Right atrium auricular region (tissue), 2 donors: ENCODE measurements at places on chromosomes 5 and 9.

- no peak for DNase-seq
These were observed 33.8 kb upstream of the FYB1 start for GRCh38 chr5:39253196-39253595.

- DNase-seq = no peak
These were observed 52.2 kb downstream of the MAP1B start for GRCh38 chr5:72159501-72159911.

- DNase-seq = peak; percentile 66
These were observed 192.6 kb downstream of the TLE4 start for GRCh38 chr9:79764374-79764773.

- no peak for DNase-seq
These were observed 70.0 kb downstream of the GLDC start for GRCh38 chr9:6575324-6576034.

DNA sequence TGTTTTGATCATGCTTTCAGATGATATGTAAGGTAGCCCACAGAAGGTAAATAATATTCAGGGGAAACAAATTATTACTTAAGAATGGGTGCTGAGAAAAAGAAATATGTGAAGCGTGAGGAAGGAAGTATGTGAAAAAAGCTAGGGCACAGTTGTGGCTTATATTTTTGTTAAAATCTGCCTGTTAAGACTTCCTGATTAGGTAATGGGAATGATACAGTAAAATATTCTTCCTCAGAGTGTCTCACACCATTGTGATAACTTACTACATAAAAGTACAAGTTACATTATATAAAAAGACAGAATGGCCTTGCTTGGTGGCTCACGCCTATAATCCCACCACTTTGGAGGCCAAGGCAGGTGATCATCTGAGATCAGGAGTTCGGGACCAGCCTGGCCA is 18.7 kb upstream of the PARP8 start:
- no peak for DNase-seq

DNA sequence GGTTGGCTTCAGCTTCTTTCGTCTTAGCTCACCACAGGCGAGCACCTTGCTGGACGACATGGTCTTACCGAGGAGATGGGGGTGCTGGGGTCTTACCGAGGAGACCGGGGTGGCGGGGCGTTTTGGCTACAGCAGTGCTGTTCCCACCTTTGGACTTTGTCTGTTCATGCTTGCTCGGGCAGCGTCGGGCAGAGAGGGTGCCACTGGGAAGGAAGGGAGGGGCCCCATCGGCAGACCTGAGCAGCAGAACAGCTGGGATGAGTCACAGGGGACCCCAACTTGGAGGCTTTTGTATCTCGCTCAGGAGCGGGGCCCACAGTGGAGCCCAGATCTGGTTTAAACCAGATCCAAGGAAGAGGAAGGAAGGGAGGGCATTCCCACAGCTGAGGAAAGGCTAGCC is 106.0 kb upstream of the CACNA1B start:
- no peak for DNase-seq

DNA sequence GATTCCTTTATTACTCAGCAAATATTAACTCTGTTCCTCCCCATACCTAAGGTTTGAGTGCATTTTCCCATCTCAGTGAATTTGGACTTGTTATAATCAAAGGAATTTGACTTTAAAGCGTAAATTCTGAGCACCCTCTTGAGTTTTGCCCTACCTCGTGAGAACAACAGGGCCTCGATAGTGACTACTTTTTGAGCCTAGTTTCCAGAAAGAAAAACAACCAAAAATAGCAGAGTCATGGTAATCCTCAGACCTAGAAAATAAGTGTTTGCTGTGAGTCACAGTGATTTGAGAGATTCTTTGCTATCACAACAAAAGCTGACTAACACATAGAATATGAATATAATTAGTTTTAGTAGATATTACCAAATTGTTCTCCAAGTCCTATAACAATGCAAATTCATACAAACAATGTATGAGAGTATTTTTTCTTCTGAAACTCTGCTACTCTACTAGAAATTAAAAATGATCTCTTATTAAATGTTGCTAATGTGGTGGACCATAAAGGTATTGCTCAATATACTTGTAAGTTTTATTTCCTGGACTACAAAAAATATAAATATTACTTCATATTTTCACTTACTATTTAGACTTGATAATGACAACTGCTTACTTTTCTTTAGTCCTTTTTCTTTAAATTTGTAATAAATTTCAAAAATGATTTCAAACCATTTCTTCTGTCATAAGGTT is 759.7 kb downstream of the BRINP1 start:
- DNase-seq = no peak

GRCh38 chr9:89397471-89397870 is 79.2 kb downstream of the SECISBP2 start:
- DNase-seq = no peak

- DNase-seq = no peak
These were observed 144.7 kb downstream of the PCSK1 start for GRCh38 chr5:96288166-96288844.

DNA sequence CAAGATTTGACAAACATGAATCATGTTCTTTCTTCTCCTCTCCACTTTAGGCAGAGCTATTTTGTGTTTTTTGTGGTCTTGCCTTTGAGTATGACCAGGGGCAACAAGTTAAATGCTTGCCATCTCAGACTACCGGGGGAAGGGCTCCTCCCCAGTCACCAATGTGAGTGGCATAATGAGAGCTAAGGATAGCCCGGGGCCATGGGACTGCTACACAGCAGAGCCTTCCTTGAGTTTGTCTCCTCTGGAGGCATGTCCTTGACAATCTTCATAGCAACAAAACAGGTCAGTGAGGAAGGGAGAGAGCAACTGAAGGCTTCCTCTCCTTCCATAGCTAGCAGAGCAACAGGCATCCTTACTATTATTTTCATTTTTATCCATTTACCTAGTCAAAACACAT is 299.3 kb downstream of the ENC1 start:
- DNase-seq = no peak

DNA sequence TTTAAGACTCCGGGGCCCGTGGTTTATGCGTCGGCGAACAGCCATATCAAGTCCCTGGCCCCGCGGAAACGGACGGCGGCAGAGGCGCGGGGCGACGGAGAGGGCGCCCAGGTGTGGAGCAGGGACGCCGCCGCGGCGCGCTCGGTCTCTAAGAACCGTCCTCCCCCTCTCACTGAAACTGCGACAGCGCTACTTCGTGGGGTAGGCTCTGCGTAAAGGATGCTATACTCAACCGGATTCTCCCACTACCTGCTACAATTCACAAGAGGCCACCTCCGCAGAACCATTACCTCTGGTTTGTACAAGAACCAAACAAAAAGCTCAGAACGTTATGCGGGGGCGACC is 404 bp downstream of the MRNIP start:
- no peak for DNase-seq

- no peak for DNase-seq
These were observed 6.0 kb downstream of the RPL12 start for GRCh38 chr9:127444921-127445850.

- DNase-seq = no peak
These were observed 27.7 kb upstream of the NSMF start for GRCh38 chr9:137486545-137487453.

DNA sequence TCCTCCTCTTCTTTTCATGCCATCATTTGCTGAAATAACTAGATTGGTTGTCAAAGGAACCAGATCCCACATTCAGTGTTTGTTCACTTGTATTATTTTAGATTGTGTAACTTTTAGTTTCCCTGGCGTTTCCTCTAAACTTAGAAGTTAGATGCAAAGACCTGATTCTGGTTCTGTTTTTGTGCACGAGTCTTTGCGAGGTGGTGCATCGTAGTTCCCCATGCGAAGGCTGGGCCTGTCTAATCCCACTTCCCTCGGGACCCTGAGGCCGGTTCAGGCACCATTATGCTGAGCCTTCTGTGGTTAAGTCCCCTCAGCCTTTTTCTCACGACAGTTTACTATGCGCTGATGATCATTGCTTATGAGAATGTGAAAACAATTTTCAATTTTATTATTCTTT is 219.1 kb upstream of the OTULINL start:
- DNase-seq = no peak

DNA sequence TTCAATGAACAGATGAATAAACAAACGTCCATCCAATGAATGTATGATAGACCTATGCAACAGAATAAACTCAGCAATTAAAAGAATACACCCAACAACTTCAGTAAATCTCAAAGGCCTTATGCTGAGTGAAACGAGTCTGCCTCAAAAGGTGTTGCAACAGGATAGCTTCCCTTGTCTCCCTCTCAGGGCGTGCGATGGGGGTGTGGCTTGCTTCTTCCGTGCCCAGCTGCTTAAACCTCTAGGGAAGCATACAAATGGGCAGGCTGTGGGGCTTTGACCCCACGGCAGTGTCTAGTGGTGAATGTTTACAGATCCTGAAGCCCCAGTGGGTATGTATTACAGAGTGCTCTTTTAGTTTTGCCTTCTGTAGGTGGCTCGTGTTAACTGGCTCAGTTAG is 87.0 kb upstream of the CCL21 start:
- no peak for DNase-seq

GRCh38 chr9:81112627-81113452 is 576.5 kb downstream of the TLE1 start:
- no peak for DNase-seq

DNA sequence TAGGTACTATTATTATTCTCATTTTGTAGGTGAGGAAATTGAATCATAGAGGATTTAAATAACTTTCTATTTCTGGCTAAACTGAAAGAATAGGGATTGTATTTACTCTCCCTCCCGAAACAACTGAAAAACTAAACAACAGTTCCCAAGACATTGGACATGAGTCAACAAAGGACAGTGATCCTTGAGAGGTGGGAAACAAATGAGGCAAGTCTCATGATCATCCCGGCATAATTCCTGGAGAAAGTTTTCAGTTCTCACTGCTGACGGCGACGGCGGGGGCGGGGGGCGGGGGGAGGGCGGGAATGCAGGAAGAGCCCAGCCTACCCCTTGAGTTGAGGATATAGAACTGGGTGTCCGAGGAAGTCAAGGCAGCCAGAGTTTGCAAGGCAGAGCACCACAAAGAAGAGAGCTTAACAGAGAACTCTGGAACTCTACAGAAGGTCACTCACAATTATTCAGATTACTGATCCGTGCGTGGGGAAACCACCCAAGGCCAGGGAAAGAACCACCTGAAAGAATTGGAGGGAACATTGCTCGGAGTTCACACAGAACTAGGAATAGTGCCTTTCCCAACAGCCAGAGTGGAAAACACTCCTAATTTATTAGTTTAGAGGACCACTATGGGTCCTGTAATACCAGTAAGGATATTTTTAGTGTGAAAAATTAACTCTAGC is 27.4 kb upstream of the WHRN start:
- DNase-seq = no peak

GRCh38 chr9:109977521-109977920 is 197.5 kb downstream of the PALM2AKAP2 start:
- no peak for DNase-seq

DNA sequence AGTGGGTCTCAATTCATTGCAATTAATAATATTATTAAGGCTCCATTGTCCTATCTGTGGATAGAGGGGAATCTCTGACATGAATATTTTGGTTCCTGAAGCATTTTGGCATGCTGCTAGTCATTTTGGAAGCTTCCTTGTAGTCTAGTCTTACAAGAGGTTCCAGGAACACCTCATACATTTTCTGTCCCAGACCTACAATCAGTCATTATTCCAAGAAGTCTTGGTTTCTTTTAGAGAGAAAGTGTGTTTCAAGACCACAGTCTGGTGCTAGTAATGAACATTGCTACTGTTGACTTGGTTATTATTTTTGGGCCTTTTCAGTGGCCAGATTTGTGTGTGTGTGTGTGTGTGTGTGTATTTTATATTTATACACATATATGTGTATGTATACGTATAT is 98.9 kb downstream of the ERCC6L2 start:
- no peak for DNase-seq

GRCh38 chr5:95280401-95281095 is 4.3 kb downstream of the MCTP1 start:
- DNase-seq = no peak

- no peak for DNase-seq
These were observed 115.7 kb downstream of the NFIB start for GRCh38 chr9:14198047-14198840.

- DNase-seq = no peak
These were observed 74.0 kb downstream of the NSG2 start for GRCh38 chr5:174119468-174119881.

DNA sequence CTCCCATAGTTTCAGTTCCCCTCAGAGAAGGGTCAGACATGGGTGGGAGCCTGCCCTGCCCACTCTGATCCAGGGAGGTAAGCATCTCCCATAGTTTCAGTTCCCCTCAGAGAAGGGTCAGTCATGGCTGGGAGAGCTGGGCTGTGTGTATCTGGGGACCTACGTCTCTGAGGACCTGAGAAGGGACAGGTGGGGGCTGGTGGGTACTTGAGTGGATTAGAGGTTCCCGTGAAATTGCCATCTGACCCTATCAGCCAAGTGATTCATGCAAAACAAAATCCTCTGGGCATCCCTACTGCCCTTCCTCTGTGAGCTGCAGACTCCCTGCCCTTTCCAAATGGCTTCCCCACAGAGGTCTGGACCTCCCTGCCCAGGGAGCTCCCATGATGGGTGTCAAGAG is 3.9 kb downstream of the ENHO start:
- no peak for DNase-seq

DNA sequence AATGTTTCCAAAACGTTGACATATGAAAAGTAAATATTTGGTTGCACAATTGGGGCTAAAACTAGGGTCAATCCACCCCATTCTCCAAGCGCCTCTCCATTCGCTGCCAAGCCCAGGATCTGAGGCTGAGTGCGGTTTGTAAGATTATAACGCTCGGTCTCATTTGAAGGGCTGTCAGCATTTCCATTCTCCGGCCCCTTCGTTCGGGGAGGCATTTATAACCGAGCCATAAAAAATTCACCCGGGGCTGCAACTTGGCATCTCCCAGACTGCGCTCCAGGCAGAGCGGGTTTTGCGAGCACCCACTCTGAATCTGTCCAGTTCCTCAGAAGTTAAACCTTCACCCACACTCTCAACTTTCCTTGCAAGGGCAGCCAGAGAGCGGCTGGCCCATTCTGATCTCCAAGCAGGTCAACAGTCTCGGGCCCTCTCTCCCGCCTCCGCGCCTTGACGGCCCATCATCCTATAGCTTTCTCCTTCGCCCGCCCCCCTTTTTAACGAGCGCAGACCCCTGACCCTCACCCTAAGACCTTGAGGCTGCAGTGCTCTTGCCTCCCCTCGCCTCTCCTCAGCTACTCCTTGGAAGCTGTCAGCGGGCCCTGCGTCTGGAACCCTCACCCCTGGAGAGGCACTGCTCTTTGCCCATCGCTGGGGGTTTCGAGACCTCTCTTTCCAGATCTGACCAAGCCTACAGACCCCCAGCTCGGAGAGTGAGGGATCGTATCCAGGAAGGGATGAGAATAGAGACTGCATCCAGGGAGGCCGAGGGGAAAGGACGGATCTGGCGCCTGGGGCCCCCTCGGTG is 1.1 kb downstream of the SLIT3 start:
- DNase-seq = no peak

DNA sequence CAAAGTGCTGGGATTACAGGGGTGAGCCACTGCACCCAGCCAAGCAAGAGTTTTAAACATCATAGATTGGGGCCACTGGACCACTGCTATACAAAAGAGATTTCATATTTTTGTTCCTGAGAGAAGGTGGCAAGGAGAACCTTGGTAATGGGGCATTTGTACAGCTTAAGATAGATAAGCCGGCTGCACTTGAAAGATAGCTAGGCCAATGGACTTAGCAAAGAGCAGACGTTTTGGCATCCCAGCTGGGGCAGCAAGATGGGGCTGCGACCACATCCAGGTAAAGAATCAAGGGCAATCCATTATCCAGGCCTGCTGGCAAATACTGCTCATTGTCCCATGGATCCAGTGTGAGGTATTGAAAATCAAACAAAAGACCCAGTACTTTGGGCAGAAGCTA is 3.9 kb upstream of the ISCA1 start:
- DNase-seq = no peak

GRCh38 chr5:100430268-100431195 is 104.6 kb upstream of the FAM174A start:
- DNase-seq = no peak

GRCh38 chr9:87678650-87679355 is 47.1 kb upstream of the CTSL start:
- DNase-seq = peak; percentile 74
